ENCODE measurements at places on chromosomes 1 and 21. TPM values are rescaled to one million over a fixed set of nuclear protein-coding genes. Genes with fewer than 3 reads are reported as not detected.

Gene SYT6
- not detected for total RNA-seq

Gene TCEA3
- total RNA-seq: 65.2 TPM

DNA sequence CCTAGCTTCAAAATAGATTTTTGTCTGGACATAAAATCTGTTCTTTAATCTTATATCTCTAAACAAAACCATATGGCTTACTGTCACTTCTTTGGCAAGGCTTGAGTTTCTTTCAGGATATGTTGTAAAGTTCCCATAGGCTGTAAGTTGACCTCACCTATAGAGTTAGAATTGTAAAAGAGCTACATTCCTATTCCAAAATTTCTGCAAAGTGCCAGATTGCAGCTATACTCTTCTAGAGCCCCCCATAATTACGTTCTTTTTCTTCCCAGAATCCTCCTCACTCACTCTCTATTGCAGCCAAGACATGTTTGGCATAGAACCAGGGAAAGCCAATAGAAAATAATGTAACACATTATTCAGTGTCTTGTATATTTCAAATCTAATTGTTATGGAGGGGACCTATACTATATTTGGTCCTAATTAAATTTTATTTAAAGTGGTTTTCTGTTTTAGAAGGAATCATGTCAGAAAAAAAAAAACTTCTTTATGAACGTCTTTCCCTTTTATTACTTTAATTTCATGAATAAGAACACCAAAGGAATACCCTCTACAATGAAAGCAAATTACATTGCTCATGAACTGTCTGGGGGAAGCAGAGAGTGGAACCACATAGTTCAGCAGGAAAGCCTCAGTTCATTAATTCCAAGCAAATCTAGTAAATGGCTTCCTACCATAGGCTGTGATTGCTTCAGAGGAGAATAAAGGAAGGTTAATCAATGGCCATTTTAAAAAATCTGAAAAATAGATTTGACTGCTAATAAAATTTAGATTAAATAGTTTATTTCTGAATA is 22.3 kb downstream of the CTTNBP2NL start:
- peaks cover 51% of the 10 kb centered on the region for H3K36me3 ChIP-seq
- H3K27ac ChIP-seq: no peak overlapping the region
- no peaks in the 10 kb centered on the region for H3K27me3 ChIP-seq
- DNase-seq: no peak

DNA sequence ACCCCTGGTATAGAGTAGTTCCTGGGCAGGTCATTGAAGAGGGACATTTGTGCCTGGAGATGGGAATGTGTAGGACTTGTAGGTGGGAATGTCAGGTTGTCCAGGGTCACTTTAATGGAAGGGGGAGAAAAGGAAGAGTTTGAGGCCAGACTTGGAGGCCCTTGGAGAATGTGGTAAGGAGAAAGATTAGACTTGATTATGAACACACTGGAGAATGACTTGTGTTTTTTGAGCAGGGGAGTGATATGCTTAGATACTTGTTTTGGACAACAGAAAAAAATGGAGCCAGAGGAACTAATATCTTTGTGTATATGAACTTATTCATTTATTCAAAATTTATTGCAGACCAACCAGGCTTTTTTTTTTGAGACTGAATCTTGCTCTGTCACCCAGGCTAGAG is 17.9 kb downstream of the ELAPOR1 start:
- H3K4me1 ChIP-seq: peaks cover 11% of the 10 kb centered on the region
- H3K4me3 ChIP-seq: no peak overlapping the region
- no peak for DNase-seq
- no peaks in the 10 kb centered on the region for H3K27me3 ChIP-seq

- peak; percentile 70 for DNase-seq
- no peak overlapping the region for H3K4me3 ChIP-seq
Measured at GRCh38 chr1:225450491-225451191, 22.8 kb upstream of the LBR start.

DNA sequence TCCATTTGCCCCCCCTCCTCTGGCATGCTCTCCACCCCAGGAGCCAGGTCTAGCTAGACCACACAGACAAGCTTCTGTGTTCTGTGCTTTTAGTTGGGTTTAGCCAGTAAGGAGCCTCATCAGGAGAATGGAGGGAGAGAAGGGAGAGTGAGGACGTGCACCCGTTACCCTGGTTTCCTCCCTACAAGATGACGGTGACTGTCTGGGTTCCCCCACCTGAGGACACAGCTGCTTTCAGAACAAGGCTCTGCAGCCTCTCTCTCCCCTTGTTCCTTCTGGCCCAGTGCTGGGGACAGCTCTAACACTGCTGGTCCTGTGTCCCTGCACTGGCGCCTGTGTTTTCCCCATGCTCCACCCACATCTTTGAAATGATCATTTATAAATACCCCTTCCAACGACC is 184.4 kb upstream of the GALNT2 start:
- no peaks in the 10 kb centered on the region for H3K36me3 ChIP-seq
- H3K4me1 ChIP-seq: peaks cover 6% of the 10 kb centered on the region
- no peaks in the 10 kb centered on the region for H3K27me3 ChIP-seq
- no peak for DNase-seq
- H3K4me3 ChIP-seq: no peak overlapping the region

DNA sequence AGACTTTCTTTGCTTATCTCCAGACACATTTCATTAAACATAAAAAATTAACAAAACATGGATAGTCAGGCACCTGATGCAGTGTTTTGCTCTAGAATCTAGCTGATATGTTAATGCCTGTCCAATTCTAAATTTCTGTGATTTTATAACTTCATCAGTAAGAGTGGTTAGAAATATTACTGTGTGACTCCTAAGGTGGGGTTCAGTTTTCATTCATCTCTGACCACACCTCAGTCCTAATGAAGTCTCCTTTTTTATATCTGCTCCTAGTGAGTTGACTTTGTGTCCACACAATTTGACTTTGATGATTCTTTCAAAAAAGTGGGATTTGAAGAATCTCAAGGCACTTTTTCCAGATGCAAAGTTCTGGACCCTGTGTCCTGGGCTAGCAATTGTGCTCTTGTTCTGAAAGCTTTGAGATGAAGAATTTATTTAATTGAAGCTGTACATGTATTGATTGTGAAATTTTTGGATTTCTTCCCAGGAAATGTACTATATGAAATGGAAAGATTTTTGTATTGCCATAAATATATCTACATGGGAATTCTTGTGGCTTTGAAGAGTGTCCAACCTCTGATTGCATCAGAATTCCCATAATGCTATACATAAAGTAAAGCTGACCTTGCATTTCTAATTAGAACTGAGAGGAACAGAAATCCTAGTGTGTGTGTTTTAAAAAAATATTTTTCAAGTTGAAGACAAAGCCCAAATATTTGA is 111.2 kb downstream of the GIPC2 start:
- no peak for DNase-seq
- no peaks in the 10 kb centered on the region for H3K27me3 ChIP-seq
- no peak overlapping the region for H3K4me3 ChIP-seq
- H3K27ac ChIP-seq: no peak overlapping the region

DNA sequence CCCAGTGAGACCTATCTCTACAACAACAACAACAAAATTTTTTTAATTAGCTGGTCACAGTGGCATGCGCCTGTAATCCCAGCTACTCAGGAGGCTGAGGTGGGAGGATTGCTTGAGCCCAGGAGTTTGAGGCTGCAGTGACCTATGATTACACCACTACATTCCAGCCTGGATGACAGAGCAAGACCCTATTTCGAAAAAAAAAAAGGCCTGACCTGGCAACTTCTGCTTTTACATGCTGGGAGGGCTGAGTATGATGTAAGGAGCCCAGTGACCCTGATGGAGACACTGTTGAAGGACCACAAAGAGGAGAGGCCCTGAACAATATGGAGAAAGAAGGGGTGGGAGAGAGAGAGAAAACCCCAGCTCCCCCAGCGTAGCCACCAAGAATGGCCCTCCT is 9.2 kb upstream of the VPS26C start:
- H3K4me3 ChIP-seq: no peak overlapping the region
- DNase-seq: no peak
- no peaks in the 10 kb centered on the region for H3K27me3 ChIP-seq
- no peak overlapping the region for H3K27ac ChIP-seq

Gene PRR9
- total RNA-seq: not detected

- DNase-seq: no peak
- H3K4me1 ChIP-seq: peaks cover 11% of the 10 kb centered on the region
- H3K27me3 ChIP-seq: no peaks in the 10 kb centered on the region
- no peak overlapping the region for H3K4me3 ChIP-seq
- no peaks in the 10 kb centered on the region for H3K36me3 ChIP-seq
- no peak overlapping the region for H3K27ac ChIP-seq
Measured at GRCh38 chr21:31220575-31220974, 123.5 kb downstream of the TIAM1 start.

Gene WDR4
- total RNA-seq: 4.0 TPM

DNA sequence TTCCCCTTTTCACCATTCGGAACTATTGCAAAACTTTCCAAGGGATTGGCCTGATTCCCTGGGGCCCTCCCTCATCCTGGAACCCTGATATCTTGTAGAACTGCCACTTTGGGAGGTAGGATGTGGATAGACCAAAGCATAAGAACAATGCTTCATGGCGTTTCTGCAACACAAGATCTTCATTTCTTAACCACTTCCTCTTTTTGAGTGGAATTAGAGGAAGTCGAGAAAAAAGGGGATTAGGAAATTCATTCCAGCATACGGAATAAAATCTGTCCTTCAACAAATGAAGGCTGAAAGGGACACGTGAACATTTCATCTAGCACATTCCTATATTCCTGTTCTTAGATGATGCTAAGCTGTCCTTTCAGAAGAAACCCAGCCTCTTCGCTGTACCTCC is 149.3 kb downstream of the HUNK start:
- H3K36me3 ChIP-seq: no peaks in the 10 kb centered on the region
- peaks cover 8% of the 10 kb centered on the region for H3K4me1 ChIP-seq
- H3K27ac ChIP-seq: no peak overlapping the region
- no peaks in the 10 kb centered on the region for H3K27me3 ChIP-seq

DNA sequence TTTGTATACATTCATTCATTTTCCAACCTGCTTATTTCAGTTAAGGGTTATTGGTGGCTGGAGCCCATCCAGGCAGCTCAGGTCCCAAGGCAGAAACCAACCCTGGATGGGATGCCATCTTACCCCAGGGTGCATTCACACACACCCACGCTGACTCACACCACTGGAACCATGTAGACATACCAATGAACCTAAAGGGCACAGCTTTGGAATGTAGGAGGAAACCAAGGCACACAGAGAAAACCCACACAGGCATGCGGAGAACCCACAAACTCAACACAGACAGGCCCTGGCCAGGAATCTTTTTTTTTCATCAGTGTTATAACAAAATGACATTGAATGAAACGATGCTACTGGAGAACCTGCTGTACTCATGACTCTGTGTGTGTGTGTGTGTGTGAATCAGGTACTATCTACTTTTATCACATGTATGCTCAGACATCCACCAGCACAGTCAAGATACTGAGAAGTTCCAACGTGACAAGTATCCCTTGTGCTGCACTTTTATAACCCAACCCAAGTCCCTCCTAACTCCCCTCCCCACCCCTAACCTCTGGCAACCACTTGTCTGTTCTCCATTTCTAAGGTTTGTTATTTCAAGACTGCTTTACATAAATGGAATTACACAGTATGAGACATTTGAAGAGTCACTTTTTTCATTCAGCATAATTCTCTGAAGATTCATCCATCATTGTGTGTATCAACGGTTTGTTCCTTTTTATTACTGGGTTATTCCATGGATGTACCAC is 286.8 kb upstream of the PLD5 start:
- H3K4me3 ChIP-seq: no peak overlapping the region
- H3K4me1 ChIP-seq: no peaks in the 10 kb centered on the region
- DNase-seq: no peak
- H3K36me3 ChIP-seq: no peaks in the 10 kb centered on the region
- H3K27ac ChIP-seq: no peak overlapping the region
- H3K27me3 ChIP-seq: no peaks in the 10 kb centered on the region

DNA sequence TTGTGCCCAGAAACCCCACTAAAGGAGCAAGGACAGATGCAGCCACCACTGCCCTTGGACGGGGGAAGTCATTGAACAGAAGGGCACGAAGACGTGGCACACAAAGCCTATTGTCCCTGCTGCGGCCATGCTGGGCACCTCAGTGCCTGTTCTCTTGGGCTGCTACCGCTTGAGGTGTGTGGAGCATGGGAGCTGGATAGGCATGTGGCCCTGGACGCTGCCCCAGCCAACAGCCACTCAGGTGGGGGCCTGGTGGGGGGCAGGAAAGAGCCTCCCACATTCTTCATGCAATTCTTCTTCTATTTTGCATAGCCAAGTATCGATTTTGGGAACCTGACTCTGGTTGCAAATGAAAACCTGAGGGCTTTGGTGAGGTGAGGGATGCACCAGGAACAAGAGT is 337.2 kb downstream of the RPS6KC1 start:
- H3K27me3 ChIP-seq: no peaks in the 10 kb centered on the region
- no peak overlapping the region for H3K27ac ChIP-seq
- no peak overlapping the region for H3K4me3 ChIP-seq
- no peak for DNase-seq
- no peaks in the 10 kb centered on the region for H3K4me1 ChIP-seq

DNA sequence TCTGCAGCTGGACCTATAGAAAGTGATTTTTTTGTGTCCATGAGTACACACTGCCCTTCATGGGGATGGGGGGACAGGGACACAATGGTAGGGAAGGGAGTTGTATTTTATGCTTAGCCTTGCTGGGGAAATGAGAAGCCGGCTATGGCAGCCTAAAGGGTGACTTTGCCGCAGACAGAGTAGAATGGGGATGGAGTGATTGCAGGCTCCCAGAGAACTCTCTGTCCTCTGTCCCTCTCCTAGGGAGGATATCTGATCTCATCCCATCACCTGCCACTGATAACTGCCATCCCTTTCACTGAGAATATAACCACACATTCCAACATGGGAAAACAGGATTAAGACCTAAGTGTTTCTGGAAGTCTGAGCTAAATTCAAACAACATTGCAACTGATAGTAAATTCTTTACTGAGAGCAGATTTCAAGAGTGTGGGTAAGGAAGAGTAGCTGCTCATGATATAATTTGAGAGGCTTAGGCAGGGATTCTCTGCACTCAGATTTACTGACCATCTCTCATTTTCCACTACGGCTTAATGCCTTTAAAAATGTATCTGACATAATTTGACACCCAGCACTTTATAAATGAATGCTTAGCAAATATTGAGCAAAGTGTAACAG is 13.9 kb downstream of the SH2D1B start:
- H3K27ac ChIP-seq: no peak overlapping the region
- no peaks in the 10 kb centered on the region for H3K27me3 ChIP-seq
- H3K4me1 ChIP-seq: no peaks in the 10 kb centered on the region
- no peaks in the 10 kb centered on the region for H3K36me3 ChIP-seq
- DNase-seq: no peak

GRCh38 chr21:31329456-31330143 is 14.5 kb downstream of the TIAM1 start:
- DNase-seq: no peak
- H3K27me3 ChIP-seq: no peaks in the 10 kb centered on the region
- no peak overlapping the region for H3K27ac ChIP-seq
- H3K4me3 ChIP-seq: no peak overlapping the region

Gene WASF2
- total RNA-seq: 63.4 TPM

All from heart left ventricle (tissue), 16 donors.